Right ventricle myocardium superior (tissue), 1 donor: ENCODE measurements at places on chromosomes 4 and X. TPM values are rescaled to one million over a fixed set of nuclear protein-coding genes. Genes with fewer than 3 reads are reported as not detected.

The SSX1 gene
- total RNA-seq: not detected

The EOLA2 gene
- 21.8 TPM for total RNA-seq

The ADH6 gene
- not detected for total RNA-seq

The DRD5 gene
- total RNA-seq: not detected

The CDS1 gene
- total RNA-seq: 0.19 TPM

The SLC16A2 gene
- 5.7 TPM for total RNA-seq

The GPC4 gene
- total RNA-seq: 8.9 TPM

The L1CAM gene
- total RNA-seq: 5.3 TPM

GRCh38 chrX:150255441-150256296, 107.4 kb upstream of the MAMLD1 start:
- DNase-seq: no peak

DNA sequence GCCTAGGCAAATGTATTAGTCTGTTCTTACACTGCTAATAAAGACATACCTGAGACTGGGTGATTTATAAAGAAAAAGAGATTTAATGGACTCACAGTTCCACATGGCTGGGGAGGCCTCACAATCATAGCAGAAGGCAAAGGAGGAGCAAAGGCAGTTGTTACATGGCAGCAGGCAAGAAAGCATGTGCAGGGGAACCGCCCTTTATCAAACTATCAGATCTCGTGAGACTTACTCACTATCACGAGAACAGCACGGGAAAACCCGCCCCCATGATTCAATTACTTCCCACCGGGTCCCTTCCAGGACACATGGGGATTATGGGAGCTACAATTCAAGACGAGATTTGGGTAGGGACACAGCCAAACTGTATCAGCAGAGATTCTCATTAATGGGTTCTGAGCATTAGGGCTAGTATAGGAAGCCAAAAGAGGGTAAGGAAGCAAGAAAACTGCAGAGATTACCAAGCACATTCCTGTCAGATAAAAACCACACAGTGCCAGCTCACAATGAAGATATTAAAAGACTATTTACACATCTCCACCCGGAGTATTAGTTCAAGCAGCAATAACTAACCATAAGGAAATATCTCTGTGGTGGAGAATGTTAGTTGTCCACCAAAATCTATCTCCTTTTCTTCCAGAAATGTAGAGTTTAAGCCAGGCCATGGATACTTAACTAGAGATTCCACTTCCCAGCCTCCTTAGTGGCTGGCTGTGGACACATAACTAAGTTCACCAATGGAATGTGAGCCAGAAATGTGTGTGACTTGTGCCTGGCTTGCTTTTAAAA, 61.2 kb upstream of the HOPX start:
- no peak for DNase-seq

- DNase-seq: no peak
These were observed 5.3 kb upstream of the OPHN1 start for GRCh38 chrX:68438575-68438974.

DNA sequence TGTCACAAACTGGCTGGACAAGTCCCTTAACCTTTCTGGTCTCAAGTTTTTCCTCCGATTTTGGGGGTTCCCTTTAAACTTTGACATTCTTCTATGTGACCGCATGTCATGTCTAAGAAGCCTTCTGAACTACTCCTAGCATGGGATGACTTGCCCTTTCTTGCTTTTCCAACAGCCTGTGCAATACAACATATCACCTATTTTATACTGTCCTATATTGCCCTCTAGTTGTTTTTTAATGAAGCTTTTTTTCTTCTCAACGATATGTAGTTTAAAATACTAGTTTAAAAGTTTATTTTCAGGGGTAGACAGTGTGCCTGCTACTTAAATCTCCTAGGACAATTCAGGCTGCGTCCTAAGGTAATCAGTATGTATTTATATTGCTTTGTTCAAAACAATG, 1.0 kb upstream of the IGBP1 start:
- no peak for DNase-seq

DNA sequence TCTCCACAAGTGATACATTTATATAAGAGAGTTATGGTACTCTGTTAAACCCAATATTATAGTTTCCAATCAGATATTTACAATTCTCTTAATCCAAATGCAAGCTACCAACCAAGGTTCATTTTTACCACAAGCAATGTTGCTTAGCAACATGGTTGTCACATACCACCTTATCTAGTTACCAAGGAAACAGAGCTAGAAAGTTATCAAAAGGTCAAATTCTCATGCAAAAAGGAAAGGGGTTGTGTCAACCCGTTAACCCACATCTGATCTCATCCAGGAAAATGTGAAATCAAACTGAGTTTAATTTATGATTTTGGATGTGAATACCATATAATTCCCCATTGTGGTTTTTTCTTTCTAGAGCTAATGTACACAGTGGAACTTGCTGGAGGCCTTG, 274.1 kb upstream of the MAGEB2 start:
- no peak for DNase-seq

DNA sequence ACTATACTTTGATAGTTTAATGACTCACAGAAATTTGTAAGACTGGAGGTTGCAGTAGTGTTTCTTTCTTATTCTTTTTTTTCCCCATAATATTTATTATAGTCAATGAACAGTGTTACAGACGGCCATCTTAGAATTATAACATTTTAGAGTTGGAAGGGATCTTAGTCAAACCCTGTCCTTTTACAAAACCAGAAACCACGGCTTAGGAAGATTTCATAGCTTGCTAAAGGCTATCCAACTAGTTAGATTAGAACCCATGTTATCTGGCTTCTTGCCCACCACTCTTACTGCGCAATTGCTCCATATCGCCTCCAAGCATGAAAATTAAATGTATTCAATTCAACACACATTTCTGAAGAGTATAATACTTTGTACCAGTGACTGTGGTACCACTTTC, 1.1 kb downstream of the XIAP start:
- DNase-seq: no peak

- no peak for DNase-seq
These were observed 33.1 kb downstream of the FTHL17 start for GRCh38 chrX:31038575-31039326.

- no peak for DNase-seq
These were observed 2.4 kb upstream of the STIM2 start for GRCh38 chr4:26858035-26858918.

GRCh38 chrX:16992445-16992844, 46.0 kb downstream of the REPS2 start:
- no peak for DNase-seq

- no peak for DNase-seq
These were observed 25.6 kb upstream of the SORBS2 start for GRCh38 chr4:185837415-185838103.

- DNase-seq: no peak
These were observed 243.5 kb upstream of the KCNIP4 start for GRCh38 chr4:22192084-22192511.

DNA sequence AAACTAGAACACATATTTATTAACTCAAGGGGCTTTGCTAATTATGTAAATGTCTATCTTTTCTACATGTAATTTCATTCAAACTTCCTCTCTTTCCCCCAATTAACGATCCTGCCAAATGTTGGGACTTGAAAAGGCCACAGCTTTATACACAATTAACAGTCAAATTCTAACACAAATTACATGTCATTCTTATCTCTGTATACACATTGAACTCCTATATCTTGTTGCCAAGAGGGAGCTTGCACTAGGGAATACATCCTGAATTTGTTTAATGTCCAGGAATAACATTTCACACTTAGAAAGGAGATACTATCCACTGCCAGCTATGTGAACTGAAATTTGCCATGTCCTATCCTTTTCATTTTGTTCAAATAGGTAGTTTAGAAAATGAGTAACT, 38.9 kb upstream of the MAB21L2 start:
- DNase-seq: no peak

- DNase-seq: no peak
These were observed 31.5 kb upstream of the DIPK2B start for GRCh38 chrX:45232139-45232538.
